Omental fat pad (tissue), 4 donors: ENCODE measurements at places on chromosomes 12 and 14.
A peak's percentile ranks its signal among the peaks of the same experiment; 100 is the strongest.

DNA sequence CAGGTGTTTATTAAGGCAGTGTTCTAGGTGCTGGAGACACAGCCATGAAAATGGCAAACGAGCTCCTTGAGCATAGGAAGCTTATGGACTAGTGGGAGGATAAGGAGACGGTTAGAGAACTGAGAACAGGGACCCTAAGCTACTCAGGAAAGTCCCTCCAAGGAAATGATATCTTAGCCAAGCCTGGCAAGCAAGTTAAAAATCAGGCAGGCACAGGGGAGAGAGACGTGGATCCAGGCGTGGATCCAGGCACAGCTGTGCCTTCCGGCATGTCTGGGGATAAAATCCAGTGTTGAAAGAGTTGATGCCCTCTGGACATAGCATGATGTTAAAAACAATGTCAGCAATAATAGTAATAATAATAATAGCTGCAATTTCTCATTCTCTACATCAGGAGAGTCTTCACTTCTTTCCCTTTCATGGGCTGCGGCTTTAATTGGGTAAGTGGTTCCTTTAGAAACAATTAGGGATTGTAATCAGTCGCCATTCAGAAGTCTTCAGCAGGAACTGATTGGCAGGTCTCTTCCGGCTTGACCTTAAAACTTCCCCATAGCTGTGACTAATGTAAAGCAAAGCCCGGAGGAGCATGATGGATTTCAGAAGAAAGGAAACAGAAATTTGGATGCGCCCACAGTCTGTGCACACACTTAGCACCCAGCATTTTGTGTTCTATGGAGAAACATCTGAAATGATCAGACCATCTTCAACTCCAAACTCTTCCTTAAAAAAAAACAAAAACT lies 230.2 kb downstream of the SLC41A2 start:
- DNase-seq: no peak

DNA sequence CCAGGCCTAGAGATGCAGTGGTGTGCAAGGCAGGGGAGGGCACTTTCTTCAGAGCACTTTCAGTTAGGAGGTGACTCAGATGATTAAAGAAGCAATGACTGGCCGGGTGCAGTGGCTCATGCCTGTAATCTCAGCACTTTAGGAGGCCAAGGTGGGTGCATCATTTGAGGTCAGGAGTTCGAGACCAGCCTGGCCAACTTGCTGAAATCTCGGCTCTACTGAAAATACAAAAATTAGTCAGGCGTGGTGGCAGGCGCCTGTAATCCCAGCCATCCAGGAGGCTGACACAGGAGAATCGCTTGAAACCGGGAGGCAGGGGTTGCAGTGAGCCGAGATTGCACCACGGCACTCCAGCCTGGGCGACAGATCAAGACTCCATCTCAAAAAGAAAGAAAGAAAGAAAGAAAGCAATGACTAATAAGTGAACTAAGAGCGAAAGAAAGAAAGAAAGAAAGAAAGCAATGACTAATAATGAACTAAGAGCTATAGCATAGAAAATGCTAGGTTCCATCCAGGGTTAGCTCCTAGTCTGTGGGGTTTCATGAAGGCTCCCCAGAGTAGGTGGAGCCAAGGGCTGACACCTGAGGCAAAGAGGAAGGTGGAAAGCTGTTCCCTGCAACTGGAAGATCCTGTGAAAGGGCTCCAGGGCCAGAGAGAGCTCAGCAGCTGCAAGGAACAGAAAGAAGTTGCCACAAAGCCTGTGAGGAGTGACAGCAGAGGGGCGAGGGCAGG lies 334.5 kb downstream of the CACNA1C start:
- DNase-seq: peak; percentile 12

GRCh38 chr12:76069339-76069738 lies 15.1 kb downstream of the NAP1L1 start:
- DNase-seq: no peak

- no peak for DNase-seq
These were observed 4.9 kb upstream of the KLHL33 start for GRCh38 chr14:20440882-20441281.

DNA sequence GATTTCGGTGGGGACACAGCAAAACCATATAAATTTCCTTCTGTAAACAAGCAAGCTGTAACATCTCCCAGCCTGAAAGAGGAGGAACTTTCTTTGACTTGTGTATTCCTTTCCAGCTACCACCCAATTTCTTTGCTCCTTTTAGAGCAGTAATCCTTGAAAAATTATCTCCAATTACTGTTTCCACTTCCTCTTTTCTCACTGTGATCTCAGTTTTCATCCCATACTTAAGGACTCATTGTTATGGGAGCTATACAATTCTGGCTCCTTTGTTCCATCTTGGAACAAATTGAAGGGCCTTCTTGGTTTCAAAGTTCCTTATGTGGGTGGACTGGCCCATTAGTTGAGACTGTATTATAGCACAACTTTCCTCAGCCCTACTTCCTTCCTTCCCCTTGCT lies 152.6 kb downstream of the AKAP6 start:
- DNase-seq: no peak

DNA sequence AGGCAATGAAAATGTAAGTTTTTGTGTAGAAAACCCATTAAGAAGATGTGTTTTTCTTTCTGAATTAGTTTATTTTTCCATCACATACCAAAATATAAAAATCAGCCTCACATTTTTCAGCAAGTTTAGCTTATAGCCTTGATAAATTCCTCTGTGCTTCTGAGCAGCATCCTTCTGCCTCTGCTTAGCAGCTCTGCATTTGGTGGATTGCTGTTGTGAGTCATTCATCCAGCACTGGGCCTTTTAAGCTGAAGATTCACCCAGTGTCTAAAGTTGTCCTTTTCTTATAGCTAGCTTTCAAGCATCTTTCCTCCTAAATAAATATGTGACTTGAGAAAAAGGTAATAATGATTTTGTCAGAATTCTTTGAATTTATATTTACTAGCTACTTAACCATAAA lies 206.1 kb downstream of the PCNX1 start:
- no peak for DNase-seq

DNA sequence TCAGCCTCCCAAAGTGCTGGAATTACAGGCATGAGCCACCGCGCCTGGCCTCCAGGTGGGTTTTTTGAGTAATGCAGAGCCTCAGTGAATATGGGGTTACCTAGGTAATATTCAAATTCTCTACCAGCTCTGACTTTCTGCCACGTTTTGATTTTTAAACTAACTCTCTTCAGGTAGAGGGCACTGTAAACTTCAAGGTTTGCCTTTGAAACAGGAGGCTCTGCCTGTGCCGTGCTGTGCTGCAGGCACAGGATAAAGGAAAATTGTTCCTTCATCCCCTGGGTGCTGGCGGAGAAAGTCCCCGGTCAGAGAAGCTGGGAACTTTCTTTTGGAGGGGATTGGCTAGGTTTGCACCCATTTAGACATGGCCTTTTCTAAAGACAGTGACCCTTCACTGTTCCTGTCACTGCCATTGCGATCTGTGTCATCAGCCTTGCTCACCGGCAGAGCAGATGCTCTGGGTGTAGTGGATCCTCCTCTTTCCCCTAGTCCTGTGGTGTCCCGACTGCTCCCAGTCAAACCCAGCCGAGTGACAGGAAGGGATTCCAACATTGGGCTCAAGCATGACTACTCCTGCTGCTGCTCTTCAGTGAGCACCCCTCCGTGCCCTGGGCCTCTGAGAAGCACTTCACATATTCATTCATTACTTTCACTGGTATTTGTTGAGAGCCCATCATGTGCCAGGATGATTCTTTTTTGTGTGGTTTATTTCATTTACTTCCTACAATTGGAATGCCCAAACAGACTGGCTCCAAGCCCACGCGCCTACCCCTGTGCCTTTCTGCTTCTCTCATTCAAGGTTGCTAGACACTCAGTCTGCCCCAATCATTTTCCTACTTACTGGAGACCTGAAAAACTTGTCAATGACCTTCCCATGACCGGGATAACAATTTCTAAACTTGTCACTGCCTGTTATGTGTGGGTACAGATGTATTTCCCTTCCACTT lies 103.6 kb downstream of the TMEM30B start:
- no peak for DNase-seq

DNA sequence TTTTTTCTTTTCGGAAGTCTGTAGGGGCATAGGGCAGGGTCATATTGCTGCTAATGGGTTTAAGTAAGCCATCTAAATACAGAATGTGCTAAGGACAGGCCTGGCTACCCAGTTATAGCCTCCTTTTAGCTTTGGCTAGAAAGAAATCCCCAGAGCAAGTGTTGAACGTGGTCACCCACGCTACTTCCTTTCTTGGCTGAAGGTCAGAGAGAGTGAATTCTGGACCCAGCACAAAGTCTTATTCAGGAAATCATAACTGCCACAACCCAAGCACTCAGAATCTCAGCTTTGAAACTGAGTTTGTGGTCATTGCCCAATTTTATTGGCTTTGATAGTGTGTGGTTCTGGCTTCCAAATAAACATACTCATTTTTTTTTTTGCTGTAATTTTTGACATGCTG lies 542.1 kb upstream of the ATP2B1 start:
- no peak for DNase-seq

GRCh38 chr14:55430024-55430690 lies 10.3 kb downstream of the TBPL2 start:
- no peak for DNase-seq

GRCh38 chr14:55546212-55546874 lies 33.7 kb upstream of the KTN1 start:
- no peak for DNase-seq

- DNase-seq: no peak
These were observed 93.8 kb downstream of the SLC38A6 start for GRCh38 chr14:61074852-61075251.

DNA sequence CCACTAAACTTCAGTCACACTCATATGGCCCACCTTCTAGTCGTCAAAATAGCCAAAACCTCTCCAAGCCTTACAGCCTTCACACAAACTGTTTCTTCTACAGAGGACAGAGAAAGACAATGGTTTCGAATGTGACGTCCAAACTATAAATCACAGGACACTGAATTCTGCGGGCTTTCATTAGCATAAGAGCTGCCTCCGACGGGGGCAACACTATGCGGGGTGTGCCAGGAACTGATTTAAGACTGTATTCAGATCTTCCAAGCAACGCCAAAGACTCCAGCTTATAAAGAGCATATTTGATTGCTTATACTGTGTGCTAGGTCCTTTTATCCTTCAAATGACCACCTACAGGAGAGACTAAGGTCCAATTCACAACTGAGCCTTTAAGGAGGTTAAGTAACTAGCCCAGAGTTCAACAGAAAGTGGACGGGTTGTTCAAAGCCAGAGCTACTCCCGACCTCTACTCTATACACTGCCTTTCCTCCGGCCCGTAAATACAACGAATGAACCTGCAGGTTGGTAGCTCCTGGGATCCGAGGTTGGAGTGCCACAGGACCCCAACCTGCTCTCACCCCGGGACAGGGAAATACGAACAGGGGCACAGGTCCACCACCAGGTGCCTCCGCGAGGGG lies 575 bp downstream of the L2HGDH start:
- no peak for DNase-seq

DNA sequence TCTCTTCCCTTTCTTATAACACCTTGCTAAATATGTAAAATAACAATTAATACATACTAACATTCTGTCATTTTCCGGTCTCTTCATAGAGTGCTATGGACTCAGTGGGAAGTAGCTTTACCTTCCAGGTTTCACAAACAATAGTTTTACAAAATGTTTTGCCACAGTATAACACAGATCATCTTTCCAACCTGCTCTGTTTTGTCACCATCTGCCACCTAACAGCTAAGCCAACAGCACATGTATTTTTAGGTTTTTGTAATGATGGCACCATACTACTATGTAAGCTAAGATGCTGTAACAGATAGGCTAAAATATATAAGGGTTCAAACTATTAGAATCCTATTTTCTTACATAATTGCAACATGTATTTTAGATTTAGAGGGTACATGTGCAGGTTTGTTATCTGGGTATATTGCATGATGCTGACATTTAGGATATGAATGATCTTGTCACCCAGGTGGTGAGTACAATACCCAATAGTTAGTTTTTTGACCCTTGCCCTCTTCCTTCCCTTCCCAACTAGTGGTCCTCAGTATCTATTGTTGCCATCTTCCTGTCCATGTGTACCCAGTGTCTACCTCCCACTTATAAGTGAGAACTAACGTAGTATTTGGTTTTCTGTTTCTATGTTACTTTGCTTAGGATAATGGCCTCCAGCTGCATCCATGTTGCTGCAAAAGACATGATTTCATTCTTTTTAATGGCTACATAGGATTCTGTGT lies 8.7 kb downstream of the RHOJ start:
- DNase-seq: no peak

DNA sequence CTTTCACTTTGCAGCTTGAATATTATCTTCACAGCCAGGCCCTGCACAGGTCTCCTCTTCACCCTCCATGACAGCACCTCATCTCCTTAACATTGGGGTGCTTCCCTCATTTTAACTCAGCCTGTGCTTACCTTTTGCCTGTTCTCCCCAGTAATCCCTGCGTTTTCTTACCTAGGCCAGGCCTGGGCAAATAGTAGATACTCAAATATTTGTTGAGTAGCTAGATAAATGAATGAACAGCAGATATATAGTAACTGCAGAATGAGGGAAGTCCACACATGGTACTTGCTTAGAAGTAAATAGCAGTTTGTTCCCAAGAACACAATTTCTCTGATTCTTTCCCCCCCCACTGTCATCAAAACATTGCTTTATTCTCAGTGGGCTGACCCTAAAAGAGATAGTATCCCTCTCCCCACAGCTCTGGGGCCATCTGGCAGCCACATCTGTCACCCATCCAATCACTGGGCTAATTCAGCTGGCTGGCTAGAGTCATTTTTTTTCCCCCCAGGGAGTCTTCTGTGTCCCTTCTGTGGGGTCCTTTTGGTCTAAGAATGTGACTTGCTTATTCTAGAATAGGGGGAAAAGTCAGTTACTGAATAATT lies 43.2 kb downstream of the APPL2 start:
- no peak for DNase-seq

GRCh38 chr12:95859344-95859816 lies 628 bp downstream of the SNRPF start:
- DNase-seq: no peak

DNA sequence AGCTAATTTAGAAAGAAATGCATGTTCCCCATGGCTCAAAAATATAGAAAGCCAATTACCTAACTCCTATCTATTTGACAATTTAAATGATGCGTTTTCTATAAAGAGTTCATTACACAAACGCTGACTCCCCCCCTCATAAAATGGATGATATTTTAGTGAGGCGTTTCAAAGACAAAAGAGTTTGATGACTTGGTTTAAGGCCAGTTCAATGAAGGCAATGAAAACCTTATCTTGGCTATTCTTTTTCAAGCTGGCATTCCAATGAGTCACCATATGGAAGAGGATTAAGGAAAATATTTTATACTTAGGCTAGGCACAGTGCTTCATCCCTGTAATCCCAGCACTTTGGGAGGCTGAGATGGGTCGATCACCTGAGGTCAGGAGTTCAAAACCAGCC lies 62.7 kb downstream of the HMGA2 start:
- no peak for DNase-seq

GRCh38 chr12:10220398-10221077 lies 7.9 kb downstream of the GABARAPL1 start:
- peak; percentile 55 for DNase-seq

DNA sequence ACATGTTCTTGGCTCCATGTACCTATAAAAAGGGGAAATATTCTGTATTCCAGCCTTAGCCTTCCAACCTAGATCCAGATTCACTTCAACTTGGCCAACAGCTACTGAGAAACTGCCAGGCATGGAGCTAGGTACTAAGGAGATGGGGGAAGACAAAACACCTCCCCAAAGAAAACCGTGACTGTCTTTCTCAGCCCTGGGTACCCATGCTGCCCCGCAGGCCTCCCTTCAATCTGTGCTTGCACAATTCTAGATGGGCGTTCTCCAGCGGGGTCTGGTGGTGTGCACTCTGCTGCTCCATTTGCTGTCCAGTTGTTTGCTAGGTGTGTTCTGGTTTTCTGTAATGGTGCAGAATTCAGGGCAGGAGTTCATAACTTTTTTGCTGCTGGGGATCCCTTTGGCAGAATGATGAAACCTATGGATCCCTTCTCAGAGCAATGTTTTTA lies 817 bp upstream of the KRT4 start:
- DNase-seq: no peak

- no peak for DNase-seq
These were observed 30.4 kb upstream of the PCNX4 start for GRCh38 chr14:60061371-60061770.
